ENCODE measurements at places on chromosomes 11 and 22.

GRCh38 chr11:66727282-66728037 is 1.6 kb downstream of the SPTBN2 start:
- no peak for DNase-seq

GRCh38 chr22:44449683-44450425 is 48.2 kb downstream of the RTL6 start:
- no peak for DNase-seq

DNA sequence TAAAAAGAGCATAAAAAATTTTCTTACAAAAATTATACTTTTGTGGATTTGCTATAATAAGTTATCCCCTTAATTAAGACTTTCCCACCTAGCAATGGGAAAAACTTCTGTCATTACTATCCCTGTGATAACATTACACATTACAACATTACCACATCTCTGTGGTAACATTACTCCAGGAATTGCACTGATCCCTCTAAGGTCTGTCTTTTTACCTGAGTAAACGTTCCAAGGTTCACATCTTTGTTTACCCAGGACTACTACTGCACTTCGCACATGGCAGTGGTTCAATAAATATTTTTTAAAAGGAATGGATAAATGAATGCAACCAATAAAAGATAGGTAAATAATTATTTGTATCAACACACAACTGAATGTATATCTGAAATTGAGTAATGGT is 92.4 kb upstream of the NOX4 start:
- DNase-seq: no peak

- no peak for DNase-seq
Observed at GRCh38 chr11:61059260-61059752, 43.0 kb upstream of the CD5 start.

- no peak for DNase-seq
Observed at GRCh38 chr11:126544108-126545056, 188.9 kb downstream of the ST3GAL4 start.

GRCh38 chr11:15199693-15200092 is 85.0 kb downstream of the INSC start:
- DNase-seq: no peak

DNA sequence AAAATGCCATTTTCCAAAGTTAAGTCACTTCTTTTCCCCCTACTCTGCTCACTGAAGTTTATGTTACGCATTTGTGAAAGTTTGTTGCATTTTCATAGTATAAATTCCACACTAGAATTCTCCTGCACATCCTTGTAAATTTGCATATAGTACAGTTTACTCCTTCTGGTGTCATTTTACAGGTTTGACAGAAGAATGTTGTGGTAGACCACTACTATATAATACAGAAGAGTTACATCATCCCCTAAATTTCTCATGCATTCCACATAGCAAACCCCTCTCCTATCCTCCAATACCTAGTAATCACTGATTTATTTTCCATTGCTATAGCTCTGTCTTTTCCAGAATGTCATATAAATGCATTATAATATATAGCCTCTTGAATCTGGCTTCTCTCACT is 64.5 kb downstream of the CCDC73 start:
- DNase-seq: no peak

- DNase-seq: no peak
Observed at GRCh38 chr11:45879803-45880686, 5.4 kb upstream of the MAPK8IP1 start.

DNA sequence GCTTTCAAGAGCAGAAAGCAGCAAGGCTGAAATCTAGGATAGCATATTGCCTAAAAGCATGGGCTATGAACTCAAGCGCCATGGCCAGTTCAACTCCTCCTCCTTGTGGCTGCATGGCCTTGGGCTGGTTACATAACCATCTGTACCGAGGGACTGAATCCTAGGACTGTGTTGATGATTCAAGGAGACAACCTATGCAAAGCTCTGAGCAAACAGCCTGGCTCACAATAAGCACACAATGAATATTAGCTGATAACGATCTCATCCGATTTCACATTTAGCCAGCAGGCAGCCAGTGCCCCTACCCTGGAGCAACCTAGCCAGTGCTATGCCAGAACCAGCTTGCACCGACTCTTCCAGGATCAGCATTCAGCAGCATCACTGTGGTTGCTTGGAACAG is 698.4 kb downstream of the TBC1D22A start:
- DNase-seq: no peak

DNA sequence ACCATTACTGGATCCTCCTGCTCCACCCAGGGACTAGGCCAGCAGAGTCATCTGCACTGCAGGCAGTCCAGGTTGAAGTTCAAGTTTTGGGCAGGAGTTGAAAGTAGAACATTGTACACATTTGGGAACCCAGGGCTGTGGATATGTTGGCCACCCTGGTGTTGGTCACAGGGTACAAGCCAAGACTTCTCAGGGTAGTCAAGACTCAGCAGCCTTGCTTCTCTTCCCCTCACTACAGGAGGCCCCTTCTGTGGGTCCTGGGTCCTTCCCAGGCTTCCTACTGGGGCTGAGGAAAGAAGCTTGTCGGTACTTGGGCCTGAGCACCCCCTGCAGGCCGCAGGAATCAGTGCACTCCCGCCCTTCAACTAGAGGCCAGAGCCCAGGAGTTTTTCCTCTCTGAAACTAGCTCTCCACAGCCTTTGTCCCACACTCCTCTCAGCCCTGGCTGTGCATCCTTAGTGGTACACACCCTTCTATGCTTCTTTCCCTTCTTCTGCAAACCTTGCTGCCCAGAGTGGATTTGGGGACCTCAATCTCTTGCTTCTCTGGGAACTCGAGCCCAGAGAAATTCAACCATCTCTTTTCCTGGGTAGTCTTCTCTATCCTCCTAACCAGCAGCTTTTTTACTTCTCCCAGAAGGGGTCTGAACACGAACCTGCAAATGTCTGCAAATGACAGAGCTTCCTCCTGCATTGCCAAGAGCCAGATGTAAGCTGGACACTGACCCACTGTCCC is 2.6 kb upstream of the HPX start:
- DNase-seq: peak; percentile 12

- DNase-seq: no peak
Observed at GRCh38 chr11:44270403-44271273, 39.3 kb downstream of the ALX4 start.

DNA sequence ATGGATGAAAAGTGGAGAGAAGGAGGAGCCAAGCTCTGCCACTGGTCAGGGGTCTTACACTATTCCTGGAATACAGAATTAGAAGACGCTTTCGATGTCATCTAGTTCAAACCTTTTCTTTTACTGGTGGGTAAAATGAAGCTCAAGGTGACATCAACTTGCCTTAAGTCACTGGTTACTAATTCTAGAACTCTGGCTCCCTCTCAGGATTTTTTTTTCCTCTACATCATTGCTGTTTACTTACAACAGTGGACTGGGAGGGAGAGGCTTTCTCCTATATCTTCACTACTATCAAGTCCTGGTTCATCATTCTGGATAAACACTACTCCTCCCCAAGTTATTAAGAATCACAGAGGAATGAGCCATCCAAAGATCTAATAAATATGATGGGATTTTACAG is 82.9 kb downstream of the ETS1 start:
- DNase-seq: no peak

DNA sequence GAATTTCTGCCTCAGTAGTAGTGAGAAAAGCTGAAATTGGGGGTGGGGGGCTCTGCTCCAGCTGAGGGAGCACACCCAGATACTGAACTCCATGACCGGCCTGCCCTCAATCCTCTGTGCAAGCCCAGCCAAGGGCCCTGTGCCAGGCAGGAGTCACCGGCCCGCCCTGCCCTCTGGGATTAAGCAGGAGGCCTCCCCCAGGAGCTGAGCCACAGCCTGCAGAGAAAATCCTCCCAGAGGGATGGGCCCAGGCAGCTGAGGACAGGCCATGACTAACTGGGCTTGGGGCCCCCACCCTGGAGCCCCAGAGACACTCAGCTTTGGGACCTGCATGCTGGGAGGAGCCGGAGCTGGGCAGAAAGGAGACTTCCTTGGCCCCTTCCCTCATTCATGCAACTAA is 48.8 kb downstream of the MN1 start:
- DNase-seq: no peak

DNA sequence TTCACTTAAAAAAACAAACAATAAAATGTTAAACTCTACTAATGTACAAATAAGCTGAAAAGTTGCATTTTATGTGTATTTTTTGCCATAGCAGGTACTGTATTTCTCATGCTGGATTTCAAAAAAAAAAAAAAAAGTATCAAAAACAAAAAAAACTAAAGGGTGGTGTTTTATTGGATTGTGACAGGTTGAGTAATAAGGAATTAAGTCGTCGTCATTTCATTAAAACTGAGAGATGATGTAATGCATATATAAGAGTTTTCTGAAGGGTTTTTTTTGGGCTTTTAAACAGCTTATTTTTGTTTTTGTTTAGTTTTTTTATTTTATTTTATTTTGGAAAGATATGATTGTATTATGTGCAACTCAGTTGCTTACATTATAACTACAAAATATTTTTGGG is 10.9 kb upstream of the ADSL start:
- no peak for DNase-seq

- DNase-seq: no peak
Observed at GRCh38 chr22:46122980-46123693, 27.2 kb upstream of the PPARA start.

GRCh38 chr11:47271961-47272661 is 2.2 kb downstream of the MADD start:
- no peak for DNase-seq

DNA sequence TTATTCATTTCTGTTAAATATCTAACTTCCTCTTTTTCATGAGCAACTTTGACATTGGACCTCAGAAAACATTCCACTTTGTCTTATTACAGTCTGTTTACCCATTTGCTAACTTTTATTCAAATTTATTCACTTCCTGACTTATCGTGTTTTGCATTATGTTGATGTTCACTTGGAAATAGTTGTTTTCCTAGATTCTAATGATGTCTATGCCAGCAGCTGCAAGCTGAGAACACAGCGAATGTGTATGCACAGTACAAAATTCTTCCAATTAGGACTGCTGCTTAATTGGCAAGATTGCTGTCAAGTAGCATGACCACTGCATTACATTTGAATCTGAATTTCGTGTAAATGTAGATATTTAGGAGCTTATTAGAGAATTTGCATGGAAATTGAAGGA is 61.5 kb upstream of the GRIA4 start:
- no peak for DNase-seq

- DNase-seq: no peak
Observed at GRCh38 chr22:46424496-46424895, 89.0 kb downstream of the TRMU start.

DNA sequence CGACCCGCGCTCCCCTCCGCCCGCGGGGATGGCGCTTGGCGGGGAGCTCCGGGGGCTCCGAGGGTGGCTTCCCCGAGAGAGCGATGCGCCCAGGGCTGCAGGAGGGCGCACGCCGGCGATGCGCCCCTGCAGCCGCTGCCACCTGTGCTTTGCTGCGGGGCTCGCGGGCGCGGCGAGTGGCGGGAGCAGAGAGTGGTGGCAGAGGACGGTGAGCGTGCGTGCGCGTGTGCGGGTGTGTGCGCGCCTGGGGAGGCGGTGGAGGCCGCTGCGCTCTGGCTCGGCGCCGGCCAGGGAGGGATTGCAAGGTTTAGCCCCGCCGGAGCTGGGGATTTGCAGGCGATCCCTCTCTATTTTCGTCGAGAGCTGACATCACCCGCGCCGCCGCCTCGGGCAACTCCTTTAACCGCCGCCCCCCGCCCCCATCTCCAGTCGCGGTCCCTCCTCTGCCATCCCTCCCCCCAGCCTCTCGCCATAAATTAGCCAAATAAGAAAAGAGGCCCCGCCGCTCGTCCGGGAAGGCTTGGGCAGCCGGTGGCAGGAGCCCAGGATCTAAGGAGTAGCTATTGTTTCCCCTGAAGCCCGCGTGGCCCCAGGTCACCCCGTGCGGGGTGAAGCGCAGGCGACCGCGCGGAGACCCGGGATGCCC is at the start of gene SLC1A2:
Gene SLC1A2, minus strand, starts transcription at position 375 of the 646 bp plus-strand sequence. CDS start 592 bp downstream, outside the sequence.
- DNase-seq: no peak
